Stomach (tissue), 19 donors: ENCODE measurements at places on chromosomes 16 and 17. TPM values are rescaled to one million over a fixed set of nuclear protein-coding genes. Genes with fewer than 3 reads are reported as not detected.
A peak's percentile ranks its signal among the peaks of the same experiment; 100 is the strongest.

GRCh38 chr17:59329176-59330052 lies 2.0 kb upstream of the YPEL2 start:
- DNase-seq: peak; percentile 66

KATNB1 gene
- 13.3 TPM for polyA plus RNA-seq

- DNase-seq: no peak
Measured at GRCh38 chr17:70314096-70314495, 144.8 kb downstream of the KCNJ2 start.

AANAT gene
- polyA plus RNA-seq: not detected

DNA sequence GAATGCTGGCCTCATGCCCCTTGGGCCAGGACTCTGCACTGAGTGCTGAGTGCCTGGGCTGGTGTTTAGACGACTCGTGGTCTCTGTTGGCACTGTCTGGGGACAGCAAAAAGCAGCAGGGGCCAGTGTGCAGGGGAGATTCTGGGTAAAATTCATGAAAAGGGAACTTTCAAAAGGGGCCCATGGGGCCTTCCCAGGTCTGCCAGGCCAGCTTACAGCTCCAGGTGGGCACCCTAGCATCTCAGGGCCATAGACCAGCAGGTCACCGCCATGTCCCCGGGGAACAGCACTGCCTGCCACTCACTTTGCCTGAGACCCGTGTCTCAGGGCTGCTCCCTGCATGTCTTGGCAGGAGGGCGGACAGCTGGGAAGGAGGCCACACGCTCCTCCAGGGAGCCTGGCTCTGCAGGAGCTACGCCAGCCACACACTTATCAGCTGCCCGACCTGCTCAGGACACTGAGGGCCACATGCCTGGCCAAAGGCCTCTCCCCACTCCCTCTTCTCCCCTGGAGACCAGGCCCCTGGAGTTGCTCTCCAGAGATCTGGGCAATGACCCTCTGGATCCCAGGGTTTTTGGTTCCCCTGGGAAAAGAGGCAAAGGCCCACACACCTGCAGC lies 8.8 kb upstream of the FASN start:
- no peak for DNase-seq

- DNase-seq: no peak
Measured at GRCh38 chr16:66609139-66609510, 4.6 kb downstream of the CMTM3 start.

DNA sequence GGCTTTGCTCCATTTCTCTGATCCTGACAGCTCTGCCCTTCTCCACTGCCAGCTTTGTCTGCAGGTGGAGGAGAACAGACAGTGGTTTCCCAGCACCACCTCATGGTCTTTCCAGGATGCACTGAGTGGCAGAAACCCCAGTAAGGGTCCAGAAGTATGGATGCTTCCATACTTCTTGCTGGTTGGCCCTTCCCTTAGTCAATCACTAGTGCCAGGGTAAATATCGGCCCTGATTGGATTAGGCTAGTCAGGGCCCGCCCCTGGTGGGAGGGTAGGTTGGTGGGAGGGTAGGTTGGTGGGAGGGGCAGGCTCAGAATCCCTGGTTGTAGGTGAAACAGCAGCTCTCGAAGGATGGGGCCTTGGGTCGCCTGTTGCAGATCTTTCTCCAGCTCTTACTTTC lies 10.2 kb downstream of the RNF213 start:
- peak; percentile 29 for DNase-seq

DNA sequence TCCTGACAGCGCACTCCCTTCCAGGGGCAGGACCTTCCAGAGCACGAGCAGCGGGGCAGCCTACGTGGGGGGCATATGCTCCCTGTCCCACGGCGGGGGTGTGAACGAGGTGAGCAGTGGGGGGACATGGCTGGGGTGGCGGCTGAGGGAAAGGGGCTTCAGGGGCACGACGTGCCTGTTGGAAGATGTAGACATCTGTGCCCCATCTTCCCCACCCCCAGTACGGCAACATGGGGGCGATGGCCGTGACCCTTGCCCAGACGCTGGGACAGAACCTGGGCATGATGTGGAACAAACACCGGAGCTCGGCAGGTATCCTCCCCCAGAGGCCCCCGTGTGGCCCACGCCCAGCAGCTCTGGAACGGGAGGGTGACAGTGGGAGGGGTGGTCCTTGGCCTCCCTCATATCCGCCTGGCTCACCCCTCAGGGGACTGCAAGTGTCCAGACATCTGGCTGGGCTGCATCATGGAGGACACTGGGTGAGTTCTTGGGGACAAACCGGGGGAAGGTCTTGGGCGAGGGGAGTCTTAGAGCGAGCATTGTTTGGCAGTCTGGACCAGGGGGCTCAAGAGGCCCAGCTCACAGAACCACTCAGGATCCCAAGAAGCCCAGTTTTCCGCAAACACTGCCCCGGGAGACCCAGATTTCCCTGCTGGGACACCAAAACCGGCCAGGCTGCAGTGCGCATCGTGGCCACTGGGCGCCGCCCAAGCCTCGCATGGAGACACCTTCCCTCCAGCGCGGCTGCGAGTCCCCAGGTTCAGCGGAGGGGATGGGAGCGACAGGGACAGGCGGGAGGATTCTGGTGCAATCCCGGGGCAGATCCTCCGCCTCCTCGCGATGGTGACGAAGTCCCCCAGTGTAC lies 15.7 kb downstream of the ADAM11 start:
- peak; percentile 93 for DNase-seq

- no peak for DNase-seq
Measured at GRCh38 chr17:57135789-57136291, 50.8 kb downstream of the AKAP1 start.

- no peak for DNase-seq
Measured at GRCh38 chr17:81125573-81126081, 39.7 kb upstream of the PVALEF start.
